Stomach (tissue), 19 donors: ENCODE measurements at places on chromosomes 7 and 10. TPM values are rescaled to one million over a fixed set of nuclear protein-coding genes. Genes with fewer than 3 reads are reported as not detected.

- DNase-seq: no peak
Observed at GRCh38 chr10:50999163-50999562, 75.1 kb upstream of the PRKG1 start.

The OR9A2 gene
- polyA plus RNA-seq: not detected

DNA sequence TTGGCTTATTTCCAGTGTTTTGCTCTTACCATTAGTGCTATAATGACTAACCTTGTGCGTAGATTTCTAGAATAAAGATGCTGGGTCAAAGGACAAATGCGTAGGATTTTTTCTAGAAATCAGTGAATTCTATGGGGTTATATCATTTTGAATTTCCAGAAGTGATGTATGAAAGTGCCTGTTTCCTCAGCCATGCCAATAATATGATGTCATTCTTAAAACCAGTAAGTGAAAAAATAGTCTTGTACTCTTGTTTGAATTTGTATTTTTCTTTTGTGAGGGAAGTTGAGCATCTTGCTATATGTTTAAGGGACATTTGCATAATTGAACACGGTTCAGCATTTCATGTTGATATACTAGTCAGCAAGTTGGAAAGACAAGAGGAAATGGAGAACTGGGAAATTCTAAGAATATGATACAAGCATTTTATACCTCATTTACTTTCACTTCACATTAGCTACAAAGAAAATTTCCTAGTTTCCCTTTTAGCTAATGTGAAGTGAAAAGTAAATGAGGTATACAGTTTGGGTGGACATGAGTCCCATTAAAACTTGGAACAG is 3.8 kb upstream of the DNAH11 start:
- DNase-seq: no peak

- peak; percentile 79 for DNase-seq
Observed at GRCh38 chr7:104980841-104981671, 32.9 kb upstream of the KMT2E start.

GRCh38 chr10:10209167-10209566 is 808.5 kb upstream of the CELF2 start:
- DNase-seq: no peak

DNA sequence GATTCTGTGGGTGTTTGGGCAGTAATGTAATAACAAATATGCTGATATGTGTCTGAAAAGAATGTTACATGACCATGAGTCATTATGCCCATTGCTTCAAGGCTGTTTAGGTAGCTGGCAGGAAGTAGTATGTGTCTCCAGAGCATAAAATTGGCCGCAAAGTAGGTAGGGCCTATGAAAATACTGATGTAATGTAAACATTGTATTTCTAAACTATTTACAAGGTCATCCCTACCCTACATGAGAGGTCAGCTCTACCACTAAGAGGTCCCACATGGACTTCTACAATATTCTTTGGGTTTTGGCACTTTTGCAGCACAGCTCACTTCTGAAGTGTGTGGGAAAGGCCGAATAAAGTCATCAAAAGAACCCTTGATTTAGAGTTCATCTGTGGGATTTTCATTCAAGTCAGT is 301.9 kb downstream of the AHR start:
- no peak for DNase-seq

The OGDHL gene
- polyA plus RNA-seq: 0.45 TPM
